ENCODE measurements at places on chromosomes 5 and 9.
A peak's percentile ranks its signal among the peaks of the same experiment; 100 is the strongest.

DNA sequence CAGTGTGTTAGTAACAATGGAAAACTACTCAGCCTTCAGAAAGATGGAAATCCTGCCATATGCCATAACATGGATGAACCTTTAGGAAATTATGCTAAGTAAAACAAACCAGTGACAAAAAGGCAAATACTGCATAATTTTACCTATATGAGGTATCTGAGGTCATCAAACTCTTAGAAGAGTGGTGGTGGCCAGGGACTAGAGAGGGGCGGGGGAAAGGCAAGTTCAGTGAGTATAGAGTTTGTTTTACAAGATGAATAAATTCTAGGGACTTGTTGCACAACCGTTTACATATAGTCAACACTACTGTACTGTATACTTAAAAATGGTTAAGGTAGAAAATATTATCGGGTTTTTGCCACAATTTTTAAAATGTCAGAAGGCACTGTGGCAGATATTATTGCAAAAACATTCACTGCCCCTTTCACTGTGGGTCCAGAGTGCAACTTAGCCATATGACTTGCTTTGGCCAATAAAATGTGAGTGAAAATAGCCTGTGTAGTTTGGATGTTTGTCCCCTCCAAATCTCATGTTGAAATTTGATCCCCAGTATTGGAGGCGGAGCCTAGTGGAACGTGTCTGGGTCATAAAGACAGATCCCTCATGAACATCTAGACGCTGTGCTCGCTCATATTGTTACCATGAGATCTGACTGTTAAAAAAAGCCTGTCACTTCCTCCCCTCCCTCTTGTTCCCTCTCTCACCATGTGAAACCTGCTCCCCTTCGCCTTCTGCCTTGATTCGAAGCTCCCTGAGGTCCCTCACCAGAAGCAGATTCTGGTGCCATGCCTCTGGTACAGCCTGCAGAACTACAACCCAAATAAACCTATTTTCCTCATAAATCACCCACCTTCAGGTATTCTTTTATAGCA lies 9.5 kb downstream of the ZNF367 start:
- no peak for DNase-seq

DNA sequence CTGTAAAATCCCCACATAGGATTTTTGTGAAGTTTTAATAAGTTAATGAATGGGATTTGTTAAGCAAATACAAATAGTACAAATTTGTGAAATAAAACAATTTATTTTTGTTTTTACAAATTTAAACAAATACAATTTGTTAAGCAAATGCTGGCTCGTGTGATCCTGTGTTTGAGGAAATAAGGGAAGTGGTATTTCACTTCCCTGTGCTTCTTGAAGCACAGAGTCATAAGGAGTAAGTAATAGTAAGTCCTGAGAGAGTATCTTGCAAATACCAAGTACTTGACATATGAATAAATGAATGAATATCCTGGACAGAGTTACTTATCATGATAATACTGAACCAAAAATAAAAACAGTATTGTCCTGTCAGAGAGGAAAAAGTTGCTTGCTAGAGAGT lies 9.1 kb downstream of the SMIM3 start:
- DNase-seq: no peak

DNA sequence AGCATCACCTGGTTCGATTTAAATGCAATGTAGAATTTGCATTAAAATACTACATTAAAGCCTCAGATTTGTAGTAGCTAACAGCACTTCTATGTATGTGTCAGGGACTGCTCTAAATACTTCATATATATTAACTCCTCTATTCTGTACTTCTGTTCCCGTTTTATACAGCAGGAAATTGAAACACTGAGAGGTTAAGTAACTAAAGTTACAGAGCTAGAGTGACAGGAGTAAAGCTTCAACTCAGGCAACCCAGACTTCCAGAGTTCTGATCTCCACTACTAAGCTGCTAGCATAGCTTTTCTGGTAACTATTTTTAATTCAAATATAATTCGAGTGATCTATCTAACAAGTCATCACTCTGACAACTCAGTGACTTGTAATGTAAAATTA lies 619 bp upstream of the APC start:
- no peak for DNase-seq

- DNase-seq: no peak
These were observed 166.1 kb downstream of the BNC2 start for GRCh38 chr9:16704116-16705110.

- no peak for DNase-seq
These were observed 12.9 kb downstream of the ABCA1 start for GRCh38 chr9:104915049-104915448.

DNA sequence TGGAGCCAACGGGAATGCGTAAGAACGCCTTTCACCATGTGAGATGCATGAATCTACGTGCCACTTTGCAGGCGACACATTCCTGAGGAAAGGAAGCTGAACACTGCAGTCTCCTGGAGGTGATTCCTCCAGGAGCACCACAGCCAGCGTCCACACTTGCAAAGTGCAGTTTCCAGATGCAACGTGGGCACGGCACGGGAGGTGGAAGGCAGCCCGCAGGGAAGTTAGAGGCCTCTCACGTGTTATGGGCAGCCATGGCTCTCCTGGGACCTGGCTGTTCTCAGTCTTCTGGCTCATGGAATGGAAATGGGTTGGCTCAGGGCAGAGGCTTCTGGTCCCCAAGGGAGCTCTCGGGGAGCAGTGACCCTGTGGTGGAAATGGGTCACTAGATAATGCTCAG lies 381.0 kb upstream of the IRX4 start:
- no peak for DNase-seq

DNA sequence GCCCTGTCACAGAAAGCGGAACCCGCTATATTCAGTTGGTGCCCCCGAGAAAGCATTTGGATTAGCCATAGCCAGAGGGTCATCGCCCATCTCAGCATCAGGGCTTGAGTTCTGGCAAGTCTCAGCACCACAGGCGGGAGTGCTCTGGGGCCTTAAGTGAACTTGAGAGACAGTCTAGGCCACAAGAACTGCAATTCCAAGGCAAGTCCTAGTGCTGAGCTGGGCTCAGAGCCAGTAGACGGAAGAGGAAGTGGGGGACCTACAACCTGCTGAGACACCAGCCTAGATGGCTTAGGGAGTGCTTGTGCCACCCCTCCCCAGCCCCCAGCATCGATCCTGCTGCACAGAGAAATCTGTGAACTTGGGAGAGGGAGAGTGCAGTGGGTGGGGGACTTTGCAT lies 594.9 kb downstream of the CCDC171 start:
- DNase-seq: no peak

- DNase-seq: no peak
These were observed 21.4 kb downstream of the TGFBR1 start for GRCh38 chr9:99126312-99126711.

DNA sequence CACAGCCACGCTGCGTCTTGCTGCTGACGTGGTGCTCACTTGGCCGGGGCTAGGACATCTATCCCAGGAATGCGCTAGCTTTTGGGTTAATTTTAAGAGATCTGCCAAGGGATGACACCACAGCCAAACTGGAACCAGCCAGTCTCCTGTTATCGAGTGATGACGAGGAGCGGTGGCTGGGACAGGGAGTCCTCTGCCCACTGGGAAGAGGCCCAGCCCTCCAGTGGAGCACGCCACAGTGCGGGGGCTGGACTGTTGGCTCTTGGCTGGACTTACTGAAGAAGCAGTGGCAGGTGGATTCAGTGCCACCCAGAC lies 55.1 kb upstream of the PHYKPL start:
- DNase-seq: peak; percentile 68

- DNase-seq: no peak
These were observed 255.4 kb upstream of the NFIL3 start for GRCh38 chr9:91678807-91679580.

DNA sequence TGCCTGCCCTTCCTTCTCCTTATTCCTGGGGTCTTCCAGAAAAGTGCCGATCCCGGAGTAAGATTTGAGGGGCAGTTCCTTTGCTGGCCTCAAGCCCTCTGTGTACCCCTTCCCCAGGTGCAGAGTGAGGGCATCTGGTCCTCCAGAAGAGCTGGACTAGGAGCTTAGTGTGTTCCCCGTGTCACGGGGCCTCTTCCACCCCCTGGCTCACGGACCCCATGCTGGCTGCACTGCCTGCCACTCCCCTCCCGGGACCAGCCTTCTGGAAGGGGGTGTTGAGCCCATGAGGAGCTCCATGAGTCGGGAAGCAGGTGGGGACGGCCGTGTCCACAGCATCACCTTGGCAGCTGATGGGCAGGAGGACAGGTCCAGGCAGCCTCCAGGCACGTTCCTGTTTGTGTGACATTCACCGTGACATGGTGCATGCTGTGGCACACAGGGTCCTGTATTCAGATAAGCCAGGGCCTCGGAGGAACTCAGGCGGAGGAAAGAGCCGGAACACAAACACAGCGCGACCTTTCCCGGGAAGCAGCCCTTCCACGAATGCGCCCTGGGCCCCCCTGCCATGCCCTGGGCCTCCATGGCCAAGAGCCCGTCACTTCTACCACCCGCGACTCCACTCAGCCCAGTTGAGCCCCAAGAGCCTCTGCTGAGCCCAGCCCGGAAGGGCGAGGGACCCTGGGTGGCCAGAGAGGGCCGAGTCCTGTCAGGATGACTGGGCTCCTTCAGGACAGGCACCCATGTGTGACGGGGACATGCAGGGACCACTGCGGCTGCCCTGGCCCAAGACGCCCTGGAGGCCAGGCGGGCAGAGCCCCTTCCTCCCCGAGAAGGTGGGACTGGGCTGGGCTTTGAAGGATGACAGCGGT lies 5.9 kb upstream of the LCN1 start:
- DNase-seq: no peak

DNA sequence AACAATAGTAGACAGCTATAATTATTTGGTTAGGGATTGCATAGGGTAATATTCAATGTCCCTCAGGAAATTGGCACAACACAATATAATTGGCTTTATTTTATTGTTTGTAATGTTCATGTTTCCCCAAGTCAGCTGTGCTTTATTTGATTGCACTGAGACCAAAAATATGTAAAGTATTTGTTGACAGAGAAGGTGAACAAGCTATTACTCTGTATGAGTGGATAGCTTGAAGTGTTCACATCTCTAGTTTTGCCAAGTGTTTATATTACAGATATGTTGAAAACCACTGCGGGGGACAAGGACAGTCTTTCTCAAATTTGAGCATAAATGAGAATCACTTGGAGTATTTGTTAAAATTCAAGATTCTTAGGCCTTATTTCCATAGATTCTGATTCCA lies 83.3 kb downstream of the RAB3C start:
- DNase-seq: no peak

GRCh38 chr5:59268756-59269415 lies 624.6 kb downstream of the PDE4D start:
- DNase-seq: no peak

DNA sequence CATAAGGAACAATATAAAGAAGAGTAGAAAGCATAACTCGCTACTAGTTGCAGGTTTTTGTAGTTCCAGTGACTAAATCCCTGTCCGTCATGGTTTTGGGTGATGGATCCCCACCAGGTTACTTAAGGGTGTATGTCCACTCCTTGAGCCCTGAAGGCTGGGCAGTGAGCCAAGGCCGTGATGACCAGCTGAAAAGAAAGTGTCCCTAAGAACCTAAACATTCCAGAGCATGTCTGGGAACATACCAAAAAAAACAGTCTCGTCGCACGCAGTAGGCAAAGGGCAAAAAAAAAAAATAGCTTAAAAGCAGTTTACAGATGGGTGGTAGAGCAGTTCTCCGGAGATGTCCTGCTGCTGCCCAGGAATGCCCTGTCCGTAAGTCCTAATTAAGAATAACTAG lies 21.4 kb upstream of the SNAPC3 start:
- DNase-seq: no peak

- DNase-seq: no peak
These were observed 5.5 kb downstream of the GDF9 start for GRCh38 chr5:132860742-132861141.

DNA sequence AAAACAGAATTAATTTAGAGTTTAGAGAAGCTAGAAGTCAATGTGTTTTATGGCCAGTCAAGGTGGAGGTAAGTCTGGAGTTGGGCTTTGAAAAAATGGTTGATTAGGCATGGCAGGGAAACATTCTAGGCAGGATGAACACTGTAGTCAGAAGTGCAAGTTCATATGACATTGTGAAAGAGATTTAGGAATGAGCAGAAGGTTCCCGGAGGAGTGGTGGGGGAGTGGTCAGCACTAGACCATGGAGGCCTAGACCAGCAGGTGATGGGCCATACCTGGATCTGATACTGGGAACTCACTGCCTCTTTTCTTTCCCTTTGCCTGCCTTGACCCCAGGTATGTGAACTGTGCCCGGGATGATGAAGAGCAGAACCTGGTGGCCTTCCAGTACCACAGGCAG lies 16.6 kb downstream of the PRDM9 start:
- no peak for DNase-seq

- DNase-seq: no peak
These were observed 66.0 kb upstream of the PITX1 start for GRCh38 chr5:135100011-135100410.

DNA sequence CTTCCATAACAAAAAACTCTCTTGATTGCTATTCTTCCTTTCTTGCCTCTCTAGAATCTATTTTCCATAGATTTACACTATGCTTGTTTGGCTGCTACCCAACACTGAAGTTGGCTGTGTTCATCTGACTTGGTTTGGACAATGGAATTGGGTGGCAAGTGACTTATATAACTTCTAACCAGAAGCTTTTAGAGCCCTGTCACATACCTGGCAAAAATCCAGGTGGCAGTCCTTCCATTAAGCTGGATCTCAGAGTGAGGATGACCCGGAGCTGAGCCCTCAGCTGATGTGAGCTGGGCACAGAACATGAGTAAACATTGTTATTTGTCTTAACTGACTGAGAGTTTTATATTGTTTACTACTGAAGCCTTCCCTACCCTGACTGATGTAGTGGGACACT lies 225.7 kb downstream of the TLR4 start:
- no peak for DNase-seq

DNA sequence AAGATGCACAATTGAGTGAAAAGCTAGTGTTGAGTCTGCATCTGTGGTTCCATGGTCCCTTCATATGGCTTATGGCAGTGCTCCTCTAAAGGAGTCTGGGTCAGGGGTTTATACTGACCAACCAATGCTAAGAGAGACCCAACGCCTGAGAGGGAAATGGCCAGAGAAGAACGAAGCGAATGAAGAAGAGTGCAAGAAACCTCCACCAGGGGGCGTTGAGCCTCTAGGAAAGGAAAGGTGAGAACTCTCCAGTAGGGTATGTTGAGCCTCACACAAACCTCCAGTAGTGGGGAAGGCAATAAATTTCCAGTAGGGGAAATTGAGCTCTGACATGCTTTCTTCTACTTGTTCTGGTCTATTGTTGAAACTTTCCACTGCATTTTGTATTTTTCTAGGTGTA lies 470.6 kb downstream of the PRDM9 start:
- DNase-seq: peak; percentile 3

DNA sequence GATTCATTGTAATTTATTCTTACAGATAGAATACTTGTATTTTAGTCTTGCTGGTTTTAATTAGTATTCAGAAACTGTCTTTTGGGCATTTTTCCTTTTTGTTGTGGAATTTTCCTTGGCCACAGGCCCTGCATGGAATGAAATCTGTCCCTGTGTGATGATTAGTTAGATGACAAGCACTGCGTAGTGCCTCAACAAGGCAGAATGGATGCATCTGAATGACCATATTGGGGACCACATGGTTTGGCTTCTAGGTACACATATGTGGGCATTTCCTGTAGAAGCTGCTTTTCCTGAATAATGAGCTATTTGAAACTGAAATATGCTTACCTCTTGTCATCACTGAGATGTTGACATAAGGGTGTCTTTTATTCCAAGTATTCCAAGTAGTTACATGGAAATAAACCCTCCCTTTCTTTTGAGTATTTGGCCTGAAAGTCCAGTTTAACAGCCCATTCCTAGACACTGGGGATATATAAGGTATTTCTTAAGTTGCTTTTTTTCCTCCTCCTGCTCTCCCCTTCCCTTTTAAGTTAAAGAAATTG lies 147.3 kb downstream of the YTHDC2 start:
- DNase-seq: no peak
